ENCODE measurements at places on chromosomes 1 and 21.

GRCh38 chr21:38839328-38840286 is 33.9 kb downstream of the ETS2 start:
- DNase-seq: peak; percentile 40

DNA sequence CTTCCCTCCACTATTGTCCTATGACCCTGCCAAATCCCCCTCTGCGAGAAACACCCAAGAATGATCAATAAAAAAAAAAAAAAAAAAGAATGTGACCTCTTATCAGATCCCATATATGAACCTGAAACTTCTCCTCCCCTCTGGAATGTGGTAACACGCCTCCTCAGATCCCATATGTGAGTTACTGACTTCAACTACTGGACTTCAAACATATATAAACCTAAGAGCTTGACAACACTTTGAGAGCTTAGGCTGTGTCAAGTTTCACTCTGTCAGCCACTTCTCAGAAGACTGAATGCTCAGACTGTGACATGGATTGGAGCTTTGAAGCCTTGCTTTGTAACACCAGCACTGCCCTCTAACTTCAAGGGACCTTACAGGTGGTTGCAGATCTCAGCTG is 148.4 kb downstream of the COP1 start:
- no peak for DNase-seq

DNA sequence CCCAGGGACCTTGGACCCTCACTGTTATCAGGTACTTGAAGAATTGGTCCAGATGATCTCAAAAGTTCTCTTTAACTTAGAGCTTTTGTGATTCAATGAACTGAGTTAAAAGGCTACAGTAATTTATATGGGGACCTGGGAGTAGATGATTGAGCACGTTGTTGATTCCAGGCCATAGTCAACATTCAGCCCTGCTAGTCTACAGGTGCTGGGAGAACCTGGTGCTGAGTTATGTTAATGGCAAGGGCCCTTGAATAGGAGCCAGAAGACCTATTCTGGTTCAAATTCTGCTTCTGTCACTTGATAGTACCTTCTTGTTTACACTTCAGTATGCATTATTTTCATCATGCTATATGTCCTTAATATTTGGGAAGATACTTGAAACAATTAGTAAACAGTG is 11.2 kb downstream of the DYRK3 start:
- DNase-seq: no peak

GRCh38 chr1:2143814-2144500 is 50.6 kb downstream of the FAAP20 start:
- DNase-seq: no peak

DNA sequence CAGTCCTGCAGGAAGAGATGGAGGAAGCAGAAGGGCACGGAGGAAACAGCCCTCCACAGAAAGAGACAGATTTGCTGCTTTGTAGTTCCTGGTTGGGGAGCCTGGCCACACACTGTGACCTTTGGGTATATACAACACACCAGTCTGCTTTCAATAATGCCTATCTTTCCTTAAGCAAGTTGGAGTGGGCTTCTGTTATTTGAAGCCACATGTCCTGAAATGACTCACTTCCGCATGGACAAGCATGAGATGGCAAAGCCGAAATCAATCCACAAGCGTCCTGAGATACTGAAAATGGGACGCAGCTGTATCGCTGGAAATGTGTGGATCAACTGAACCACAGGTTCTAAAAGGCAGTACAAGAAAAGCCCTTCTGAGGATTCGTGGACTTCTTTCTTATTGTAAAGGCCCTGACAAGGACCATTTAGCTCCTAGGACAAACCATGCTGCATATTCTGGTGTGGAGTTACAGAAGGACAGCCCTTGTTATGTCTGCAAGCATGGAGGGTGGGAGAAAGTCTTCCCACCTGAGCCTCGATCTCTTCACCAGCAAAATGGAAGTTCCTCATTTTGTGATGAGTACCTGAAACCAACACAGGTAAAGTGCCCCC is 22.7 kb upstream of the FHAD1 start:
- no peak for DNase-seq

DNA sequence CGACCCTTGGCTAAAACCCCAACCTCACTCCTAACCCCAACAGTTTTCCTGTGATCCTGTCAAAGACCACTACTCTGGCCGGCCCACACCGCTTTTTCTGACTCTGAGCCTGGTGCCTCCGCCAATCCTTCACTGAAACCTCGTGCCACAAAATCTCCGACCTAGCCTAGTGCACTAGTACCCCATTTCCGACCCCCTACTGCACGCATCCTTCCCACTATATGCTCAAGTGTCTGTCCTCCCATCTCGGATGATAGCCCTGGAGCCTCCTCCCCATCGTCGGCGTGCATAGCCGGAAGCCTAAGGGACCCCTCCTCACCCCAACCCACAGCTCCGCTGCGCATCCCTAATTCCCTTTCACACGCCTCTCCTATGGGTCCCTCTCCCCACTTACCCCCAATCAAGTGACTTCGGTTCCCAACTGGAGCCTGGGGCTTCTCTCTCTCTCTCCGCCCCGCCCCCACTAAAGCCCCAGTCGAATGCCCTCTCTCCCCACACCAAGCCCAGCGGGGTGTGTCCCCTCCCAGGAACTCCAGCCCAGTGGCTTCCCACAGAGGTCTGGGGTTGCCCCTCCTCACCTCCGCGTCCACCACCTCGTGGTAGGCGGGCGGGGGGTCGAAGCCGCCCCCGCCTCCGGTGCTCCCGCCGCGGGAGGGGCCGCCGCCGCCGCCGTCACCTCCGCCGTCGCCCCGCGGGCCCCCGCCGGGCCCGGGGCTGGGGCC is 791 bp downstream of the USP24 start:
- DNase-seq: peak; percentile 54

DNA sequence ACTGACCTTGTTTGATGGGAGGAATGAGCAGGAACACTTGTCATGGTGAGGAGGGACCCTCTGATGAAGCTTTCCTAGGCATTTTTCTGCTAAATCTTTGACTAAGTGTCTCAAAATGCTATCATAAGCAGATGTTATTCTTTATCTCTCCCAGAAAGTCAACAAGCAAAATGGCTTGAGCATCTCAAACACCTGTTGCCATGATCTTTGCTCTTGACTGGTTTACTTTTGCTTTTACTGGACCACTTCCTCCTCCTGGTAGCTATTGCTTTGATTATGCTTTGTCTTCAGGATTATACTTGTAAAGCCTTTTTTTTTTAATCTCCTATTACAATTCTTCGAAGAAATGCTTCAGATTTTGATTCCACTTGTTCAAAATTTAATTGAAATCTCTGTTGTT is 157.4 kb downstream of the GPR52 start:
- DNase-seq: no peak

- no peak for DNase-seq
These were observed 124.0 kb upstream of the SLC45A1 start for GRCh38 chr1:8193840-8194406.

- no peak for DNase-seq
These were observed 111.7 kb downstream of the DUSP10 start for GRCh38 chr1:221630236-221630635.

DNA sequence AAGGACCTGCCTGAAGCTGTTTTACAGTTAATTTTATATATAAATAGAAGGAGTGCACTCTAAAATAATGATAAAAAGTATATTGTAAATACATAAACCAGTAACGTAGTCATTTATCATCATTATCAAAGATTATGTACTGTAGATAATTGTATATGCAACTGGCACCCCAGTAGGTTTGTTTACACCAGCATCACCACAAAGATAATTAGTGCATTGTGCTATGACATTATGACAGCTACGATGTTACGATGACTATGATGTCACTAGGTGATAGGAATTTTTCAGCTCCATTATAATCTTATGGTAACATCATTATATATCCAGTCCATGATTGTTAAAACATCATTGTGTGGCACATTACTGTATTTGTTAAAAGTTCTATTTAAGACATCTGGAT is 185.2 kb downstream of the LBR start:
- DNase-seq: no peak

DNA sequence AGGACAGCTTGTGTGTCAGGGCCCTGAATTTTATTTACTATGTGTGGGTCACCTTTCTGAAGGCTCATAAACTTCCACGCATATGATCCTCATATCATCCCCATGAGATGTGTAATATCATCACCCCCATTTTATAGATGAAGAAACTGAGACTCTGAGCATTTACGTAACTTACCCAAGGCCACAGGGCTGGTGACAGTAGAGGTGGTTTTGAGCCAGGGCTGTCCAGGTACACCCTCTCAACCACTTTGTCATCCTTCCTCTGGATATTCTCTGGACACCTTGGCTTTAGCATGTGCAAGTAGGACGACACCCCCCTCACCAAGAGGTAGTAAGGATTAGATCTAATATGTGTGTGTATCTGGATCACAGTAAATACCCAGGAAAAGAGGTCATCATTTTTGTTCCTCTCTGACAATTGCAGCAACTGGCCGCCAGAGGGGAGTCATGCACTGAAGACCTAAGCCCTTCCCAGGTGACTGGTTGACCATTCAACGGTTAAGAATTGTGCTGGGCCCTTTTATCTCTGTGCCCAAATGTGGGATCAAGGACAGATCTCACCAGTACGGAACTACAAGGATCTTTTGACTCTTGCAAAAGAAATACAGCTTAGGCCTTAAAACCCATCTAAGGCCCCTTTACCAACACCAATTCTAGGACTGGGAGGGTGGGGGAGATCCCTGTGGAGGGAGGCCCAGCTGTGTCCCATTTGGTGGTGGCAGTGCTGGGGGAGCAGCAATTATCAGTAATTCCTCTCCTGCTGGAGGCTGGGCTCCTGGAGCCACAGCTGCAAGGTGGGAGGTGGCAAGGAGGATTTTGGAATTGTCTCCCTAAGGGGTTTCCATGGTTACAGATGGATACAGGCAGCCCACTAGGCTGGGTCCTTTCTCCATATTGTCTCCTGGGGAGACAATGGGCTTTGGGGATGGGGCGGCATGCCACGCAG is 13.7 kb upstream of the E2F2 start:
- DNase-seq: peak; percentile 78

DNA sequence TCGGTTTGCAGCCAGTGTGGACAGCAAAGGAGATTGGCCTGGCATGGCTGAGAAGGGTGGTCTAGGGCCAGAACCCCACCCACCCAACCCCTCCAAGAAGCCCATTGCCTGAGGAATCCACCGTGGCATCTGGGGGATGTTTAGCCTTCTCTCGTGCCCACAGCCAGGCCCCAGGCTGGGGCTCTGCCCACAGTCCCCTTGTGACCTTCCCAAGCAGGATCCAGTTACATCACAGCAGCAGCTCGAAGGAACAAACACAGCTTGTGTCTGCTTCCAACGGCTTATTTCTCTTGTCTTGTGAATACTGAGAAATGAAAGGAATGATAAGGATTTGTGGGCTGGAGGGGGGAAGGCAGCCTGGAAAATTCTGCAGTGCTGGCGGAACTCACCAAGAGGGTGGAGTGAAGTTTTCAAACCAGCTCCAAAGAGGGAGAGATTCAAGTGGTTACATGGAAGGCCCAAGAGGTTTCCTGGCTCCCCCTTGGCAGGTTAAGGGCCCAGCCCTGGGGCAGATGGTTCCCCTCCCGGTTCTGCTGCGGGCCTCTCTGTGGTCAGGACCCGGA is 61.6 kb downstream of the DHRS3 start:
- DNase-seq: peak; percentile 82

DNA sequence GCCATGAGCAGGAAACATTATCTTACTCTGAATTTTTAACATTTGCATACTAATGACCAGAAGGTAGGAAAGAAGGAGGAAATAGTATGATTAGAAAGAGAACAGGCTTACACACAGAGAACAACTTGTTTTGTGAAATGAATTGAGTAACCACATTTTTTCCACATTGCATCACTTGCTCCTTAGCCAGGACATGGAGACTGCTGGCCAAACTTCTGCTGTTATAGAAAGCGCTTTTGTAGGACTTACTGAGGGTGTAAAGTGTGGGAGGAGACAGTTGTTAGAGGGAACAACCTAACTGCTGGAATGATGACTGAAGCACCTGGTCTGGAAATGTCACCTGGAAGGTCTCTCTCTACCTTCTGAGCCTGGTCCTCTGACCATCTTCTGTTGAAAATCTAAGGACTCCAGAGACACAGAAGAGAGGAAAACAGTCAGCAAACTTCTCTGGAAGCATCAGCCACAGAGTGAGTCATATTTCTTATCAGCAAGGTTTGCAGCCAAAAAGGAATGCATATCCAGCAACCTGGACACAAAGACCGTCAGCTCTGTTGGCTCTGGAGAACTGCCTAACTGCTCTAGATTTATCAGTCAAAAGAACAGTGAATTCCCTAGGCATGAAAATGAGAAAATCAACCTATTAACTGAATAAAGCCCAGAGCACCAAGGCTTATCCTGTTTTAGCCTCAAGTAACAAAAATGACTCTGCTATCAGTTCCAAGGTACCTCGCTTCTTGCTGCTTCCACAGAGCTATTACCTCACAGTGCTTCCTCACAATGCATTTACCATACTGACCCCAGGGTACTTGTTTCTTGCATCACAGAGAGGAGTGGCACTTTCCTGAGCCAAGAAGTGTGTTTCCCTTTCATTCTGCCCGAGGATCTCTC is 88.0 kb upstream of the SLFNL1 start:
- peak; percentile 64 for DNase-seq

DNA sequence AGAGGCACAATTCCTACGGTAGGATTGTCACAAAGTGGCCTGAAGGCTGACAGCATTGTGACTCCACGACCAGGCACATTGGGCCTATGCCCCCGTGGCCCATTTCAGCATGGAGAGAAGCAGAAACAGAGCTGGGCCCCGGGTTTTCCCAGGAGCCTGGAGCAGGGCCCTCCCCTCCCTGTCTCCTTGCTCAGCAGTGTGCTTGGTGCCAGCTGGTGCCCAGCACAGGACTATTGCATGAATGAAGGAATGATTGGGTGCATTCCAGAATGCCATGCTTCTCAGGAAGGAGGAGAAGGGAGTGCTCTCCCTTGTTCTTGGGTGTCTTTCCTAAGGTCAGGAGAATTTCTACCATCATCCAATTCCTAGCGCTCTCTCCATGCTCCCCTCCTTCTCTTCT is 33.7 kb downstream of the IER5 start:
- no peak for DNase-seq

DNA sequence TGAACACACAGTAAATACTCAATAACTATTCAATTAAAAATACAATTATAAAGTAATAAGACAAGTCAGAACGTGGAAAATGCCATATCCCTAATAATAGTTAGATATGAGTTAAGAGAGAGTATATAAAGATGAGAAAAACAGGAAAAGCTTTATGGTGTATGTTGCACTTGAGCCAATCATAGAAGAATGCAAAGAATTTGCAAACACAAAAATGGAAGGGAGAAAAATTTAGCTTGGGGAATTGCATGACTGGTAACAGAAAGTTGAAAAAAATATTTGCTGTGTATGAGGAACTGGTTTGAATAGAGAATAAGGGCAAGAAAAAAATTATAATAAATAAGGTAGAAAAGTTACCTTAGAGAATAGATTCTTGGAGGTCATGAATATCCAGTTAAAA is 739.6 kb upstream of the CXADR start:
- no peak for DNase-seq

All from AG08396 (cell line).